Neural crest cell (in vitro differentiated cells): ENCODE measurements at places on chromosomes 13 and 19. TPM values are rescaled to one million over a fixed set of nuclear protein-coding genes. Genes with fewer than 3 reads are reported as not detected.

Gene KLK8
- not detected in 2 replicates for total RNA-seq

Gene LIM2
- not detected in 2 replicates for total RNA-seq

Gene INTS6
- total RNA-seq: 38.1 and 39.2 TPM in 2 replicates

Gene PRTN3
- not detected in 2 replicates for total RNA-seq

Gene PLVAP
- 0.82 and 1.8 TPM in 2 replicates for total RNA-seq

Gene GGACT
- 4.3 and 5.9 TPM in 2 replicates for total RNA-seq

Gene SPRED3
- total RNA-seq: 11.2 and 12.0 TPM in 2 replicates

Gene OVOL3
- not detected in 2 replicates for total RNA-seq

Gene ZNF66
- total RNA-seq: 16.4 and 19.0 TPM in 2 replicates

- no peak for DNase-seq
Observed at GRCh38 chr19:38388349-38389100, at the start of gene SPRED3. Gene SPRED3 (plus strand): TSS chr19:38388697. CDS start chr19:38390303, 1,606 bp downstream.

- no peak for DNase-seq
Observed at GRCh38 chr13:44237276-44237767, 136.3 kb upstream of the SERP2 start.

- DNase-seq: no peak
Observed at GRCh38 chr19:46344363-46344762, 2.5 kb upstream of the PPP5C start.

- DNase-seq: no peak
Observed at GRCh38 chr19:12095111-12095790, 30.7 kb downstream of the ZNF844 start.

DNA sequence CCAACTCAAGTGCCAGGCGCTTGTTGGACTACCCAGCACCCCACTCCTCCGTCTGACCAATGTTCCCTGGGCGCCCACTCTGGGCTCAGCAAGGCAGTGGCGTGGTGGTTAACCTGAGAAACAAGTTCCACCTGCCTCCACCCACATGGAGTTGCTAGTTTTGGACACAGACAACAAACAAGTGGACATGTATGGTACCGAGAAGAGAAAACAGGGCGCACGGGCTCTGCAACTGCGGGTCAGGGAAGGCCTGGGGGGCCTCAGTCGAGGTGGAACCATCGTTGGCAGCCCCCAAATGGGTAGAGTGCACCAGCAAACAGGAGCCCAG is 2.5 kb downstream of the MIER2 start:
- no peak for DNase-seq

- peak; percentile 47 for DNase-seq
Observed at GRCh38 chr19:2282062-2282861, at the start of gene PEAK3. Gene PEAK3 (minus strand): TSS chr19:2282175. CDS start chr19:2280931, 1,244 bp downstream.

DNA sequence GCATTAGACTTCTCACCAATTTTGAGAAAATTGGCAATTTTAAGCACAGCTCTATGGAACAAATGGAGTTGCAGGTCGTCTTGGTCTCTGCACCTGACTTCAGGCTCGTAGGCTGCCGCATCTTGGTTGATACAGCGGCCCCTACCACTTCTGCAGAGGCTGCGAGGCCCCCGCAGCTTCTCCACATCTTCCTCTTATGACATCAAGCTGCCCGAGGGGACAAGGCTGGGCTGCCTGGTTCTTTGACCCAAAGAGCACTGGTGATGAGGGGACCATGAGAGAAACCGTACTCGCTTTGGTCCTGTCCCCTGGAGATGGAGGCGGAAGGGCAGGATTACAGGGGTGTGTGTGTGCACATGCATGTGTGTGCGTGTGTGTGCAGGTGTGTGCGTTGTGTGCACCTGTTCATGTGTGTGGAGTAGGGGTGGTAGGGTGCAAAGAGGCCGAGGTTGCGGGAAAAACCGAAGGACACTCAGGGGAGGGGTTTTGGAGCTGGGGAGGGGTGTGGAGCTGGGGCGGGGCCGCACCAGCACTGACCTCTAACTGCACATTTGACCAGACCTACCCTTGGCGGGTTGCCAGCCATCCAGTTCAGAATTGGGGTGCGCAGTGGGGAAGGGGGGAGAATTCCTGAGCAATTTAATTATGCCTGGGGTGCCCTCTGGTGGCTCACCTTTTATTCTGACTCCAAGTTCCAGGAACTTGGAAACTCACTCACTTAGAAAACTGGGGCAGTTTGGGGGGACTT is 65.1 kb upstream of the ARHGEF7 start:
- DNase-seq: no peak
